Amniotic stem cell (primary cell): ENCODE measurements at places on chromosomes 4 and X.

DNA sequence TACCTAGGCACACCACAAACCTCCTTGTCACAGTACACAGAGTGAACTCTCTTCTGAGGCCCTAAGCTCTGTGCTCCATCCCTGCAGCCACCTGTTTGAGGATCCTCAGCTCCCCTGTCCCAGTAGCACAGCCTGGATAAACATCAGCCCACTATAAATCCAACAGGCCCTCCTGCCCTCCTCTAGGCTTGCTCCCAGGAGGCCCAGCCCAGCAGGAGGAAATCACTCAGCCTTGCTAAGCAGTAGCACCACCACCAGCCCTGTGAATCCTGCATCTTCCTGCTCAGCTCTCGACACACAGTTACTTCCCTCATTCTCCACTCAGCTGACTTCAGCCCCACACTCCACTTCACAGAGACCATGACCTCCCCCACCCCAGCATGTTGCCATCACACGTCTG is 273.9 kb downstream of the BCOR start:
- no peak for DNase-seq

DNA sequence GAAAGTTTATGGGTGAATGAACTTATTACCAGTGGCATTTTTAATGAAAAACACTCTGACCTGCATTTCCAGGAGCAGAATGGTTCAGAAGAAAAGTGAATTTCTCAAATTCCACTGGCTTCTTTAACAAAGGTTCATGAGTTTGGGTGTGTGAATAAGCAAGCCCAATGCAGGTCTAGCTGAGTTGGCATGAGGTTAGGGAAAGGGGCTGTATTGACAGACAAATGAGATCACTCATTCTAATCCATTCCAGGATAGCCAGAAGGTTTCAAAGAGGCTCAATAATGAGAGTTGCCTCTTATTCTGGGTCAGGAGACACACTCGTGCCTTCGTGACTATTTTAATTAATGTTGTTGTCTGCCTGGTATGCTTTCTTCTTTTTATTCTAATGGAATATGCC is 43.7 kb upstream of the NPY2R start:
- no peak for DNase-seq

- DNase-seq, result no peak
Observed at GRCh38 chrX:150063138-150063518, 124.8 kb upstream of the EOLA2 start.

GRCh38 chr4:20462426-20463175 is 210.9 kb downstream of the SLIT2 start:
- no peak for DNase-seq

- DNase-seq, result no peak
Observed at GRCh38 chr4:154435895-154436294, 55.7 kb downstream of the DCHS2 start.
